ENCODE measurements at places on chromosomes 1 and 21. TPM values are rescaled to one million over a fixed set of nuclear protein-coding genes. Genes with fewer than 3 reads are reported as not detected.
A peak's percentile ranks its signal among the peaks of the same experiment; 100 is the strongest.

DNA sequence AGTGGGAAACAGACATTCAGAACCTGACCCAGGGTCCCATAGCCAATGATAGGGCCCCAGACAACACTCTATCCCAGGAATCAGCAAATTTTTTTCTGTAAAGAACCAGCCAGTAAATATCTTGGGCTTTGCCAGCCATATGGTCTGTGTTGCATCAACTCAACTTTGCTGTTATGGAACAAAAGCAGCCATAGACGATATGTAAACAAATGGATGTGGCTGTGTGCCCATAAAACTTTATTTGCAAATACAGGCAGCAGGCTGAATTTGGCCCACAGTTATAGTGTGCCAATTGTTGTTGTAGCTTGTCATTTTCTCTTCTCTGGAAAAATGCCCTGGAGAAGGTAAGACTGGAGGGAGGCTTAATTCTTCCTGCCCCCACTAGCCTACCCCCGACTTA lies 431.1 kb upstream of the VAMP3 start:
- no peak for DNase-seq

SYCP1 gene
- total RNA-seq = not detected

CIART gene
- 1.3 TPM for total RNA-seq

- no peak for DNase-seq
Measured at GRCh38 chr1:28267633-28268032, 8.3 kb downstream of the SESN2 start.

MAP3K21 gene
- total RNA-seq = 2.4 TPM

GRCh38 chr1:110424699-110425611 lies 17.5 kb upstream of the LAMTOR5 start:
- DNase-seq = no peak

- no peak for DNase-seq
Measured at GRCh38 chr1:197725976-197726375, 49.3 kb downstream of the DENND1B start.

- DNase-seq = no peak
Measured at GRCh38 chr1:86860020-86860419, 53.9 kb downstream of the SELENOF start.

TRNP1 gene
- total RNA-seq = 0.38 TPM

DNA sequence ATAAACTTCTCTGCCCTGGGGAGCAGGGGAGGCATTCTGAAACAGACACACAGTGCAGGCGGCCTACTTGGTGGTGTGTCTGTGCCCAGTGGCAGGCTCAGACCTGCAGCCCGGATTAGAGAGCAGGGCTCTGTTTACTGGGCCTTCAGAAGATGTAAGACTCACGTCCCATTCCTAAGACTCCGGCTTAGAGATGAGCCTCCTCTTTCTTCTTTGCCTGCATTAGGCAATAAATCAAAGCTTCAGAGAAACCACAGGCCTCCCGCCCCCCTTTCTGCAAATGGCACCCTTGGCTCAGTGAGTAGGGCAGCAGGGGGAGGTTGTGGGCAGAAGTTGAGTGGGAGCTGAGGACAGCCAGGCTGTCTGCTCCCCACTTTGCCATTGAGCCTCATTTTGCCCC lies 35.8 kb downstream of the LGR6 start:
- no peak for DNase-seq

GPATCH4 gene
- total RNA-seq = 38.6 TPM

GRCh38 chr1:119871881-119872280 lies 24.4 kb downstream of the ADAM30 start:
- DNase-seq = no peak

- no peak for DNase-seq
Measured at GRCh38 chr1:33047839-33048305, 11.2 kb upstream of the AK2 start.

- DNase-seq = no peak
Measured at GRCh38 chr1:6037338-6037762, 8.3 kb upstream of the KCNAB2 start.

DNA sequence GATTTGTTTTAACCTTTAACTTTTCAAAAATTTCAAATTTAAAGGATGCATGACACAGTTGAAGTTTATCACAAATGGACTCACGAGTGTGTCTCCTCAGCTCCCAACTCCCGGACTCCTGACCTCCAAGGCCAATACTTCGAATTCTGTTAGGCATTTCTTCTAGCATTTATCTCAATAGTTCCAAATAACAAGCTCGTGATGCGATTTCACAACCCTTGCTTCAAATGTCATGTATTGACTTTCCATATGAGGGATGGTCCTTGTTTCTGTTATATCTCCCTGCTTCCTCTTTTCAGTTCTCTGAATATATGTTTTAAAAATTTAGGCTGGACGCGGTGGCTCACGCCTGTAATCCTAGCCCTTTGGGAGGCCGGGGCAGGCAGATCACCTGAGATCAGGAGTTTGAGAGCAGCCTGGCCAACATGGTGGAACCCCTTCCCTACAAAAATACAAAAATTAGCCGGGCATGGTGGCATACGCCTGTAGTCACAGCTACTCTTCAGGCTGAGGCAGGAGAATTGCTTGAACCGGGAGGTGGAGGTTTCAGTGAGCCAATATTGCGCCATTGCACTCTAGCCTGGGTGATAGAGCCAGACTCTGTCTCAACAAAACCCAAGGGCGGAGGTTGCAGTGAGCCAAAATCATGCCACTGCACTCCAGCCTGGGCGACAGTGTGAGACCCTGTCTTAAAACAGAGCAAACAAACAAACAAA lies 52.0 kb upstream of the TINAGL1 start:
- DNase-seq = no peak

DNA sequence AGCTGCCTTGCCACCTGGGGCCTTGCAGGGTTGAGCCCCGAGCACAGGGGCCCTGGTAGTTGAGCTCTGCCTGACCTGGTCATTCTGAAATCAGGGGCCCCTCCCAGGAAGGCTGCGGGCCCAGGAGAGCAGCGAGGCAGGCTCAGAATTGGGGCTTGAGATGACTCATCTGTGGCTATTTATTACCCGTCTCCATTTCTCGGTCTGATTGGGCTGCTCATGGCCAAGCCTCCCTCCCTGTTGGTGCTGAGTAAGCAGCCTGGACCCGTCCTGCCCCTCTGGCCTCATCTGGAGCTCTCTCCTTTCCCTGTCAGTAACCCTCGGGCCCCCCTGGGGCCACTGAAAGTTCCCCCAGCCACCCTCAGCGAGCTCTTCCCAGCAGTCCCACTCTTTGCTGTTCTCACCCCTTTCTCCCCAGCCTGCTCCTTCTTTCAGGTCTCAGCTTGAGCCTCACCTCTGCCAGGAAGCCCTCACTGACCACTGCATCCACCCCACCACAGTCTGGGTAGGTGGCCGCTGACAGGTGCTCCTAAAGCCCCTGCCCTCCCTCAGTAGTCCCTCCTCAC lies 11.0 kb upstream of the TNFRSF8 start:
- DNase-seq = no peak

AGO4 gene
- total RNA-seq = 17.2 TPM

GRCh38 chr1:2212532-2213491 lies 15.3 kb upstream of the SKI start:
- DNase-seq = peak; percentile 48

DNA sequence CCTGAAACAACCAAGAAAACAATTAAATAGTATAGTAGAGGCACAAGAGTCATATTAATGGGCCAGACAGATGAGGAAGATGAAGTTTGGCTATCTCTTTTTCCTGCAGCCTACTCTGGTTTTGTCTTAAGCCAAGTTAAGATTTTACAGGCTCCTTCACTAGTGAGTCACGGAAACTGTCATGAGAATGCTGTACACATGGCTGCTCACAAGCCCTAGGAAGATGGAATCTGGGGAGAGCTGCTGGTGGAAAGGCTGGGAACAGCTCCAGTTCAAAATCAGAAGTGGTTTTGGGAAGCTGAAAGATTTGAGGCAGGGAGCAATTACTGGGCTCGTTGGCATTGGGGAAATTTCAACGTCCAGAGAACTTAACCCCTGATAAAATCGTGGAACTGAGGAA lies 46.4 kb upstream of the S1PR1 start:
- no peak for DNase-seq

DNA sequence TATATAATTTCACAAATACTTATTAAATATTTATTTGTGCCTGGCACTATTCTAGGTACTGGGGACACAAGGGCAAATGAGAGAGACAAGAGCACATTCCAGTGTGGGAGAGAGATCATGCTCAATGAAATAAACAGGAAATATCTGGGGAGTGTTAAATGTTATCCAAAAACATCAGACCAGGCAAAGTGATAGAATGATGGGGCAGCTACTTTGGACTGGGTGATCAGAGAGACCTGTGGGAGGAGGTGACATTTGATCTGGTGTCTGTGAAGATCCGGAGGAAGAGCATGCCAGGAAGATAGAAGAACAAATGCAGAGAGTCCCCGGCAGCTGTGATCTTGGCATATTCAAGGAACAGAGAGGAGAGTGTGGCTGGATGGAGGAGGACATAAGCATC lies 27.5 kb upstream of the GNG12 start:
- no peak for DNase-seq

- no peak for DNase-seq
Measured at GRCh38 chr1:244448279-244449036, 3.3 kb downstream of the ADSS2 start.

DNA sequence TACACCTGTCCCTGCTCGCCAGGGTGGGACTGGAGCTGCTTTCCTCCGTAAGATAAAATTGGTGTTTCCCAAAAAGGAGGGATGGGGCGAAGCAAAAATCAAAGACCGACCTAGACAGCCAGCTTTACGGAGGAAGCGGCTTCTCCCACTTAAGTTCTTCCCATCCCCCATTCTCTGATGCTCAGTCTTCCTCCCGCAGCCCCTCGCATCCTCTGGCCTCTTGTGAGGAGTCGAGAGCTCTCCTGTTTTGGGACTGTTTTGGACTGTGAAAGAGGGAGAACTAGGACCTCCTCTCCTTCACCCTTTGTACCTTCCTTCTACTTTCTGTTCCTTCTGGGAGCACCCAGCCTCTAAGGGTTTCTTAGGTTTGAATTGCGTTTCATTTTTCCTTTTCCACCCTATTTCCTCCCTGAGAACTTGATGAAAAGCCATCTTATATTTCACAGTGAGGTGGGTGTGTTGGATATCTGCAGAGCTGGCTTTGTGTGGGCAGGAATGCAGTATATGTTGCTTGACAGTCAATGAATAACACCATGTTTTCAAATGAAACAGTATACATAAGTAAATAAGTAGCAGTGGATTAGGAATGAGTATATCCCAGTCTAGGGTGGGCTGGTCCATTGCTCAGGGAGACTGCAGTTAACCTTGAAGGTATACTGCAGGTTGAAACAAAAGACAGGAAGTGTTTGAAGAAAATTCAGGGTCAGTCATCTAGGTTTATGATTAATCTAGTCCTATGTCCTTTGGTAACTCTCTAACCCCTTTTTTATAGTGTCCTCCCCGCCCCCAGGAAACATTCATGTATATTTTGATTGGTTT lies 848 bp downstream of the CTTNBP2NL start:
- DNase-seq = no peak

GRCh38 chr1:202107321-202107761 lies 15.4 kb upstream of the GPR37L1 start:
- DNase-seq = no peak

- no peak for DNase-seq
Measured at GRCh38 chr1:154819628-154820590, 50.2 kb downstream of the KCNN3 start.

AZIN2 gene
- total RNA-seq = 10.7 TPM

GRCh38 chr1:34376531-34376930 lies 199.8 kb downstream of the C1orf94 start:
- DNase-seq = no peak

DNA sequence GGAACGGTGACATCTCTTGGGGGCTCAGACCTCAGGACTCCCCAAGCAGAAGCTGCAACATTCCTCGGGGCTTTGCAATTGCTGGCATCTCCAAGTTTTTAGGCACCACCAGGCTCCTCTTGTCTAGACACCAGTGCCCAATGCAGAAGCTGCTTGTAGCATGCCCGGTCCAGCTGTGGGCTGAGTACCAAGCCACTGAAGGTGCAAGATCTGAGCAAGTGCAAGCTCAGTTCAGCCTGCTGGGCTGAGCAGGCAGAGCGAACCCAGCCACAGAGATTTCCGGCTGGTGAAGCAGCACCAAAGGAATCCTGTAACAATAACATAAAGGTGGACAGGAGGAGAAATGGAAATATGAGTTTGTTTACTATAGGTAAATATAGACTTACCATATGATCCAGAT lies 995.4 kb upstream of the B3GALT2 start:
- DNase-seq = no peak

- no peak for DNase-seq
Measured at GRCh38 chr1:192566657-192567056, 8.9 kb upstream of the RGS1 start.

EGLN1 gene
- 15.6 TPM for total RNA-seq

DNA sequence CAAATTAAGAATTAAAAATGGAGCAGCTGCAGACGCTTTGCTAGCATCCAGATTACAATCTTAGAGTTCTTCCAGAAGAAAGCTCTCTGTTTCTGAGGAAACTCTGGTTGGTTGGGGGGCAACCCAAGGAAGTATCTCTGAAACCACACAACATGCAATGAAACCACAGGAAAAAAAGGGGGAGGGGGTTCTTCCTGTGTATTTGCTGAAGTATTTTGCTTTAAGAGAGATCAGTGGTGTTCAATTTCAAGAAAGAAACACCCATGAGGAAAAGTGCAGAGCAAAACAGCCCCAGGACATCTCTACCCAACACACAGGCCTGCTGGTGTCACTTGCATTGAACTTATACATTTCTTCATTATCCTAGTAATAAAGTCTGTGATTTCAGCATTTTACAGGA lies 19.7 kb upstream of the TIAM1 start:
- no peak for DNase-seq

- no peak for DNase-seq
Measured at GRCh38 chr21:36188081-36188681, 31.6 kb downstream of the DOP1B start.

PRR9 gene
- total RNA-seq = not detected

DNA sequence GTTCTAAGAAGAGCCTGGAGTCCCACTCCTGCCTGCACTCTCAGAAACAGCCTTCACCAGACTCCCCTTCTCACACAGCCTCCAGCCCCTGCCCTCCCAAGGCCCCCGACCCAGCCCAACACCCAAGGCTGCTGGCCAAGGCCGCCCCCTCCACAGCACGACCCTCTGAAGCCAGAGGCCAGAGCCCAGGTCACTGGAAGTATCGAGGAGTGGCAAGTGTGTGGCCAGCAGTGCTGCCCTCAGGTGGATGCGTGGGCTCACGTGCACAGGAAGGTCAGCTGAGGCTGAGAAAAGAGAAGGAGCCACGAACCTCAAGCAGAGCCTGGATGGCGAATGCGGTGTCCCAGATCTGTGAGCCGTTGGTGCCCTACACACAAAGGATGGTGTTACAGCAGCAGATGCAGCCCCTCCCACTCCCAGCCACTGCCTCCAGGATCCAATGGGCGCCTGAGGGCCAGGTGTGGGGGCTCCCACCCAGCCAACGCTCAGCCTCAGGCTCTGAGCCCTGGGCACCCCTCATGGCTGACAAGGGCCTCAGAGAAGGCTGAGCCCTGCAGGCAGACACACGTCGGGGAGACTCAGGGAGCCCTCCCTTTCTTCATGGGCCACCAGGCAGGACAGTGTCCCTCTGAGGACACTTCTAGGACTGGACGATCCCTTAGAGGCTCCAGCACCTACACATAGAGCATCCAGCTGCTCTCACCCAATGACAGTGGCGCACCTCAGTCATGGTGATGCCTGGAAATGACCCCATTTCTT lies 18.0 kb downstream of the LSS start:
- no peak for DNase-seq

LRRC53 gene
- not detected for total RNA-seq

ERICH3 gene
- not detected for total RNA-seq

GRCh38 chr1:8394456-8395321 lies 76.8 kb downstream of the SLC45A1 start:
- no peak for DNase-seq

TLCD4 gene
- 0.09 TPM for total RNA-seq

GRCh38 chr1:41660570-41661427 lies 176.3 kb upstream of the EDN2 start:
- no peak for DNase-seq

AIRE gene
- 0.47 TPM for total RNA-seq

Data from T-cell (primary cell).